Tibial nerve (tissue), 4 donors: ENCODE measurements at places on chromosomes 5 and 9. TPM values are rescaled to one million over a fixed set of nuclear protein-coding genes. Genes with fewer than 3 reads are reported as not detected.

ZNG1F gene
- total RNA-seq, result 11.8 TPM

SPATA31E1 gene
- not detected for total RNA-seq

WWC1 gene
- total RNA-seq, result 1.1 TPM

SPATA31A3 gene
- total RNA-seq, result not detected

LHFPL2 gene
- total RNA-seq, result 20.6 TPM

DNA sequence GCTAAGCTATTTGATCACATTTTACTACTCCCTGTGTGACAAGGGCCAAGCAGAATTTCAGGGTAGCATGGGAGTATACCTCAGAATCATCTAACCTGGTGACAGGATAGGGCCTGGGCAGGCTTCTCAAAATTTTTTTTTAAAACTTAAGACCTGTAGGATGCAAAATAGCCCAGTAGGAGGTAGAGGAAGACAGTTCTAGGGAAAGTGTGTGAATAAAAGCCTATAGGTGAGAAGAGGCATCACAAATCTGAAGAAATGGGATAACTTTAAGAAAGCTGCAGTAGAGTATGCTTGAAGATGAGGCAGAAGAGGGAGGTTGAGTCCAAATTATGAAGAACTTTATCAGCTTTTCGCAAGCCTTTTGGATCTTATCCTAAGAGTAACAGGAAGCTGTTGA, 32.3 kb downstream of the CNTRL start:
- no peaks in the 10 kb centered on the region for H3K27me3 ChIP-seq
- H3K4me1 ChIP-seq, result no peaks in the 10 kb centered on the region
- DNase-seq, result no peak
- no peak overlapping the region for H3K27ac ChIP-seq

DNA sequence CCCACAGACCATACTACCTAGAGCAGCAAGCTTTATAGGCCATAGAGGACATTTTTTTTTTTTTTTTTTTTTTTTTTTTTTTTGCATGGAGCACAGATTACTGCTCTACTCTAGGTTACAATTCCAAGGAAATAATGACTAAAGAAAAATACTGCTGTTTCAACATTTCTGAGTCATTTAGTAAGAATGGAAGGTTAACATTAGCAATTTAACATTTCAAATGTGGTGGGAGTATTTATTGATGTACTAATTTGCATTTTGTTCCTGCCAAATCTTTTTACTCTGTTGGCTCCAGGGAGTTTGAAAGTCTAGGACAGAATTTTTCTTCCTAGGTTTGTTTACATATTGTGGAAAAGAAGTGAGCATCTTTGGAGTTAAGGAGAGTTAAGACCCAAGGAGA, 142.1 kb upstream of the CCDC152 start:
- H3K4me1 ChIP-seq, result no peaks in the 10 kb centered on the region
- H3K4me3 ChIP-seq, result no peak overlapping the region
- H3K27ac ChIP-seq, result no peak overlapping the region

DNA sequence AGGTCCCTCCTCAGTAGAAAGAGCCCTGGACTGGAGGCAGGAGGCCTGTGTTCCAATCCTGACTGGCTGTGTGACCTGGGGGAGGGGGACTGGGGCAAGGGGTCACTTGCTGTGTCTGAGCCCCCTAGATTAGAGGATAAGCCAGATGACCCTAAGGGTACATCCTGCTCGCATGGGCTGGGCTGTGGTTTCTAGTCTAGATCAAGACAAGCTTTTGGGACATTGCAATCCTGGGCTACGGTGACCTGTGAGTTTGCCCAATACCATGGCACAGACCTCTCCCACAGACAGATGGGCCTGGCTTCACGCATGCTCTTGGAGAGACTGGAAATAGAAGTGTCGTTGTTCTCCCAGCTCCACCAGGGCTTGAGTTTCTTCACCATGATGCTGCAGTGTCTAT, 27.0 kb downstream of the NDUFA8 start:
- H3K27ac ChIP-seq, result no peak overlapping the region
- DNase-seq, result no peak

DNA sequence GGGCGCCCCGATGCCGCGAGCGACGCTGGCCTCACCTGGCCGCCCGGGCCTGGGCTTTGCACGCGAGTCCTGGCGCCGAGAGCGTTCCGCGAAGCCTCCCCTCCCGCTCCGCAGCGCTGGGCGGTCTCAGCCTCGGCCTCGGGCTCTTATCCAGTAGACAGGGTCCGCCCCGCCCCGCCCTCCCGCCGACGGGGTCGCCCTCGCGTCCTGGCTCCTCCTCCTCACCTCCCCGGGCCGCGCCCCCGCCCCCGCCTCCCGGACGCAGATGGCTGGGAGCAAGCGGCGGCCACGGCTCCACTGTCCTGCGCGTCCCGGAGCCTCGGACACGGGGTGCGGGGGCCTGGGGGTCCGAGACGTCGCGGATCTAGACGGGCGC, at the start of gene SLC6A3:
TSS of gene SLC6A3 (minus strand) at position 128 of the 376 bp plus-strand sequence. CDS start 2,243 bp downstream, outside the sequence.
- peaks cover 71% of the 10 kb centered on the region for H3K27me3 ChIP-seq
- DNase-seq, result no peak
- no peak within 1 kb of the TSS for H3K4me3 ChIP-seq
- H3K4me1 ChIP-seq, result peaks cover 15% of the 10 kb centered on the region
- no peaks in the 10 kb centered on the region for H3K36me3 ChIP-seq

- H3K27ac ChIP-seq, result no peak overlapping the region
- H3K27me3 ChIP-seq, result no peaks in the 10 kb centered on the region
- H3K4me3 ChIP-seq, result no peak overlapping the region
- H3K4me1 ChIP-seq, result peaks cover 13% of the 10 kb centered on the region
- no peak for DNase-seq
These were observed 114.9 kb downstream of the AUH start for GRCh38 chr9:91246846-91247245.

DNA sequence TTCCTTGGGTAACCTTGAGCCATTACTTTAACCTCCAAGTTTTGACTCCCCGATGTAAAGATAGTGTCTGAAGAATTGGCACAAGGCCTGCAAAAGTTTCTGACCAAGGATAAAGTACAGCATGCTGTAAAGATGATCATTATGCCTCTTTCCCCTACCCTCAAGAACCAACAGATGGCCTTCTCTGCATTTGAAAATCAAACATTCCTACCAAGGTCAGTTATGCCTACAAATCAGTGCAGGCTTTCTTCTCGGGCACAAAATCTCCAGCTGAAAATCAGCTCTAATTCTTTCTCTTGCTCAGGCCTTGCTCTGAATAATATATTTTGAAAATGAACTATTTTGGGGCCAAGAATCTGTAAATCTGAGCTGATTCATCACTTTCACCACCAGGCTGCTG, 59.7 kb downstream of the PPP2R2B start:
- H3K36me3 ChIP-seq, result no peaks in the 10 kb centered on the region
- peak overlapping the region; percentile 50 for H3K27ac ChIP-seq
- no peaks in the 10 kb centered on the region for H3K4me1 ChIP-seq
- DNase-seq, result no peak

DNA sequence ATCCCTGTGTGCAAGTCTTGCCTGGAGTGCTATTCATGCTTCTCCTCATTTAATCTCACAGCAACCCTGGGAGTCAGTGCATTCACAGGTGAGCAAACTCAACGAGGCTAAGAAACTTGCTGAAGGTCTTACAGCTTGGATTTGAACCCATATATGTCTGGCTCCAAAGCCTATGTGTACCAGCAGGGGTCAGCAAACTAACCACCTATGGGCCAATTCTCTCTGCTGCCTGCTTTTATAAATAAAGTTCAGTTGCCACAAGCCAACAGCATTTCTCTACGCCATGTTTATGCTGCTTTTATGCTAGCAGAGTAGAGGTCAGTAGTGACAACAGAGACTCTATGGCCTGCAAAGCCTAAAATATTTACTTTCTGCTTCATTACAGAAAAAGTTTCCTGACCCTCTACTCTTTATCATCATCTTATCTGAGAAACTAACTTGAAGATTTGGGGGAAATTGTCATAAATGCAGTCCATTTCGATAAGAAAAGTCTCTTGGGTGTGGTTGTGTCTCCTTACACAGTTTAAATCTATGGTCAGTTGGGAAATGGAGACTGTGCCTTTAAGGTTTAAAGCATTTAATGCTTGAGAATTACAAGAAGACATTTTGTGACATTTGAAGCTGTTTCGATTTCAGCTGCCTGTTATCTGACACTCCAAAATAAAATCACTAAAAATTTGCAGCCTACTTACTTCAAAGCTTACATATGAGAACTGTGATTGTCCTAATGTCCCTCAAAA, 137.7 kb downstream of the PRELID2 start:
- no peak for DNase-seq
- no peak overlapping the region for H3K27ac ChIP-seq
- H3K4me3 ChIP-seq, result no peak overlapping the region

- no peaks in the 10 kb centered on the region for H3K36me3 ChIP-seq
- no peak for DNase-seq
- H3K4me1 ChIP-seq, result no peaks in the 10 kb centered on the region
- H3K27me3 ChIP-seq, result no peaks in the 10 kb centered on the region
These were observed 224.9 kb downstream of the PCSK5 start for GRCh38 chr9:76115396-76115795.

DNA sequence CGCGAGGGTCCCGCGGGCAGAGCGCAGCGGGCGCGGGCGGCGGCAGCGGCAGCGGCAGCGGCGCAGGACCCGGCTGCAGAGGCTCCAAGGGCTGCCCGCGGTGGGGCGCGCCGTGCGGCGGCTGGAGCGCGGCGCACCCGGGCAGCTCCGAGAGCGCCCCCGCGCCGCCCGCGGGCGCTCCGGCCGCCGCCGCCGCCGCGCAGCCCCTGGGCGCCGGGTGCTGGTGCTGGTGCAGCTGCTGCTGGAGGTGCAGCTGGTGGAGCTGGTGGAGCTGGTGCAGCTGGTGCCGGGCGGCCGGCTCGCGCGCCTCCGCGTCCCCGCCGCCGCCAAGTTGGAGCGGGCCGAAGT, 644 bp downstream of the IER5L start:
- peak overlapping the region; percentile 74 for H3K4me3 ChIP-seq
- H3K27ac ChIP-seq, result peak overlapping the region; percentile 78
- no peaks in the 10 kb centered on the region for H3K36me3 ChIP-seq
- H3K27me3 ChIP-seq, result no peaks in the 10 kb centered on the region

GRCh38 chr9:16337322-16338029, 533.0 kb downstream of the BNC2 start:
- H3K4me1 ChIP-seq, result no peaks in the 10 kb centered on the region
- H3K27ac ChIP-seq, result no peak overlapping the region
- DNase-seq, result no peak
- no peaks in the 10 kb centered on the region for H3K36me3 ChIP-seq
- H3K4me3 ChIP-seq, result no peak overlapping the region

DNA sequence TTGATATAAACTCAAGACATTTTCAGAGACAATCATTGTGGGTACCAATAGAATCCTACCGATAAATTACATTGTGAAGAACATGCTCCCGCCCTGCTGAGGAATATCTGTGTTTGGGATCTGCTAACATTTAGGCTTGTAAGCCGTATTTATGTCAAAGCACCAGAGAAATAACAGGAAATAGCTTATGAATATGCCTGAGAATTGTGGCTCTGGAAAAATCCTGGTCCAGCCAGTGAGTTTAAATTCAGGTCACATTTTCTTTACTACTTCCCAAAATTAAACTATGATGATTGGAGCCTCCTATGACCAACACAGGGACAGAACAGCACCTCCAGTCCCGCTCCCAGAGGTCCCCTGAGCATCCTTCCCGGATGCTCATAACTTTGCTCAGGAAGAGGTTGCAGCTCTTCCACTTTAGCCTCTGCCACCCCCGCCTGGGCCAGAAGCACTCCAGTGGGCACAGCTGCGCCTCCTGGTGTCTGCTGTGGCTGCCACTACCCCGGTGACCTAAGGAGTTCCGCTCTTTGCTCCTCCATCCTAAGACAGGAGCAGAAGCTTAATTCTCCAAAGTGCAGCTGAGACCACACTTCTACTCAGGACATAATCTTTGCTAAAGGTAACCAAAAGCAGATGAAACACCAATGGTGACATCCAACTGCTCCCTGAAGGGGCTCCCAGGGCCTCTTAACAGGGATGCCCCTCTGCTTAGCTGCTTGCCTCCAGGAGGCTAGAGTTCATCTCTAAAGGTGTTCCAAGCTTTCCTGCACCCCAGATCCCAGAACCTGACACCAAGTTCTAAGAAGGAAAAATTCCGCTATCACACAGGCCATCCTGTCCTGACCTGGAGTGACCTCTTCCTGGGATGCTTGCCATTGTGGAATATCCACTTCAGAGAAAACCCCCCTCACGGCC, 58.8 kb downstream of the SLC1A1 start:
- H3K27me3 ChIP-seq, result no peaks in the 10 kb centered on the region
- peak overlapping the region; percentile 4 for H3K27ac ChIP-seq
- H3K4me1 ChIP-seq, result no peaks in the 10 kb centered on the region
- DNase-seq, result no peak
